ENCODE measurements at places on chromosomes 2 and 18.

GRCh38 chr18:50427896-50428295 lies 53.0 kb downstream of the SKA1 start:
- no peak for DNase-seq

GRCh38 chr2:210541290-210541902 lies 15.0 kb upstream of the CPS1 start:
- no peak for DNase-seq

DNA sequence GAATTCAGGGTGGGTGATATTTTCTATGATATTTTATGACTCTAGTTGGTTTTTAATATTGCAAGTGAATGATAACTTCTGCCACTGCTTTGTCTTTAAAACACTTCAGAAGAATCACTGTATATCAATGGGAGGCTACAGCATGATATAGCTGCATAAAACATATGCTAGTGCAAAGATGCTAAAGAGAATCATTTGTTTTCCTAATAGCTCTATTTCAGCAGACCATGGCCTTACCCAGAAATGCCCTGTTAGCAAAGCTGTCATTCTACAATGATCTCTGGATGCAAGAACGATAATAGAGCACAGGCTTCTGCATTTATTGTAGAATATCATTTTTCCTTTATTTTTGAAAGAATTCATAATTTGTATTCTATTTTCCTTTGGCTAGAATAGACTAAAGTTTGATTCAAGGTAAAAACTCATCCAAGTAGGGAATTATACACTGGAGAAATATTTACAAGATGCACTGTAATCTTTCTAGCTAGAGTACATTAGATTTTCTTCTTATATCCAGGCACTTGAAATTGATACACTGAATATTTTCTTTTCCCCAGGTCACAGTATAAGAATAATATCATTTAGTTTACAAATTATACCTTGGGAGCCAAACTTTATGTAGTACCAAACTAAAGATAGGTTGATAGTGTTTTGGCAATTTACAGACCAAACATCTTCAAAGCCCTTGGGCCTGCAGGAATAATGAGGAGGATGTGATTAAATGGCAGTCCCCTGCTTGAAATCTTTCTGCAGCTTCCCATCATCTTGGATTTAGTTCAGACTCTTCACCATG lies 252.6 kb upstream of the LINC00305 start:
- DNase-seq: no peak

- no peak for DNase-seq
Observed at GRCh38 chr2:179443180-179443579, 178.5 kb upstream of the SESTD1 start.

- no peak for DNase-seq
Observed at GRCh38 chr2:18623782-18624181, 34.4 kb upstream of the NT5C1B start.
